Foreskin fibroblast (primary cell): ENCODE measurements at places on chromosomes 2 and 18.

DNA sequence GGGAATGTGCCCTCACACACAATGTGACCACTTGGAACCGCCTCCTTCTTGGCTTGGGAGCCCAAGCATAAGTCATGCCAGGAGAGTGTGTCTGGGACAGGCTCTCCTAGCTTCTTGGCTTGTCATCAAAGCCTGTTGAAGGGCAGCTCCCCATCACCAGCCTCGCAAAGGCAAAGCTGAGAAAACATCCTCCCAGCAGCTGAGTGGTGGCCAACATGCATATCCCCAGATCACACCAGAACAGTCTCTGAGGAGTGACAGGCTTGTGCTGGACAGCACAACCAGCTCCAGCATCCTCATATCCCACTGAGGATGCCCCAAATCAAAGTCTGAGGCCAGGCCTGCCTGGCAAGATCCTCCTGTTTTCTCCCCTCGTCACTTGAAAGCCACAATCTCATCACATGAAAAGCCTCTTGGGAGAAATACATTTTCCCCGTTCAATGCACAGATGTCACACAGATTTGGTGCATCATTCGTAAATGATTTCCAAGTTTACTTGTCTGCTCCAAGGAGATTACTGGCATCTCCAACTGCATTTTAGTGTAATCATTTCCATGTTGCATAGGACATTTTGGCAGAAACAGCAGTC is 269.3 kb downstream of the TTC32 start:
- peak; percentile 68 for DNase-seq

GRCh38 chr2:51994123-51994763 is 962.3 kb upstream of the NRXN1 start:
- DNase-seq: no peak

- DNase-seq: peak; percentile 54
Measured at GRCh38 chr2:56239437-56239836, 55.6 kb downstream of the CCDC85A start.

DNA sequence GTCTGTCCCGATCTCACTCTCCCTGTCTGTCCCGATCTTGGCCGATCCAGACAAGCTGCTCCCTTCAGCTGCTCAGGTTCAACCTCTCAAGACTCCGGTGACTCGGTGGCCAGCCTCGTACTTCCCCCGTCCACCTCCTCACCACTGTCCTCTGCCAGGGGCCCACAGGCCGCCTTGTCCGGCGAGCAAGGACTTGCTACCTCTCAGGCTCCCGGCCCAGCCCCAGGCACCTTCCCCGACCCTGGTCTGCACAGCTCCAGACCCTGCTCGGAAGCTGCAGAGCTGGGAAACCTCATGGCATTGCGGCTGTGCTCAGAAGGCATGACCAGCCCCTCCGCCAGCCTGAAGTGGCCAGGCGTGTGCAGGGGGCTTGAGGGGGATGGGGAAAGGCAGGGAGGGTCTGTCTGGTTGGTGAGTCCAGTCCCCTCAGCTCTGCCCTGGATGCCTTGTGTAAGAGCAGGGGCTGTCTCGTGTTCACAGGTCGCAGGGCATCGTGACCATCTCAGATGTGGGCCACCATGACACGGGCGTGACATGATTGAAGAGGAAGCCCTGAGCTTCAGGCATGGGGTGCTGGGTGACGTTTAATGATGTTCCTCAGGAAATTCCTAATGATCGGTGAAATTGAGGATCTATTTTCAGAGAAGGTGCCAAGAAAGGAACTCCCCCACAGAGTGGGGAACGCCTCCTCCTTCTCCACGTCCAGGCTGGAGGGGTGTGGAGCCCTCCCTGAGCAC is 121.2 kb upstream of the CTDP1 start:
- DNase-seq: no peak
